Activated T-helper 1 cell treated with anti-CD3 and anti-CD28 coated beads, Interleukin-12 subunit alpha, Interleukin-12 subunit beta, Interleukin-2, Interleukin-4 antibody, amounts not matched to agents 30 ng/mL and 10 ng/mL and 1 ng/mL, durations not matched to agents 14 hours and 24 hours and 36 hours (primary cell): ENCODE measurements at places on chromosomes 16 and 17. TPM values are rescaled to one million over a fixed set of nuclear protein-coding genes. Genes with fewer than 3 reads are reported as not detected.

- DNase-seq: no peak
These were observed 79.9 kb downstream of the LITAF start for GRCh38 chr16:11506741-11507305.

Gene TP53TG3
- not detected in 2 replicates for total RNA-seq

GRCh38 chr17:38451030-38451839, 23.0 kb downstream of the ARHGAP23 start:
- no peak for DNase-seq

Gene TBKBP1
- 11.6 and 12.4 TPM in 2 replicates for total RNA-seq

Gene CLEC19A
- not detected in 2 replicates for total RNA-seq
